ENCODE measurements at places on chromosomes 12 and 14.
A peak's percentile ranks its signal among the peaks of the same experiment; 100 is the strongest.

- no peak for DNase-seq
Observed at GRCh38 chr12:44875417-44875953, 630 bp downstream of the NELL2 start.

- DNase-seq, result no peak
Observed at GRCh38 chr12:99732131-99732530, 84.6 kb downstream of the GARIN6 start.

DNA sequence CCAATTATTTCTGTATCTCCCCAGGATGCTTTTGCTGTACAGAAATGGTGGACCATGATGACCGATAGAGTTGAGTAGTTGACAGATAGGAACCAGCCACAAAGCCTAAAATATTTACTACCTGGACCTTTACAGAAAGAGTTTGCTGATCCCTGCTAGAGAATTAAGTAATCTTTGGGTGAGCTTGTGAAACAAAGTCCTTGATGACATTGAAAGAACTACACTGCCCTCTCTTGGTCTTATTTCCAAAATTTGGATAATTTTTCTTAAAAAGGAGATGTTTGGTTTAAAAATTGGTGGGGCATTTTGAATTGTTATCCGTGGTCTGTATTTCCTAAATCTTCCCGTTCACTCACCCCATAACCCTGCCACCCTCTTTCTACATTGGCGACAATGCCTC lies 13.7 kb upstream of the TCTN1 start:
- DNase-seq, result no peak

GRCh38 chr12:27635349-27635972 lies 60.8 kb upstream of the REP15 start:
- peak; percentile 0 for DNase-seq

GRCh38 chr12:19779395-19780056 lies 340.2 kb downstream of the AEBP2 start:
- no peak for DNase-seq

- DNase-seq, result peak; percentile 25
Observed at GRCh38 chr12:22709292-22709691, 84.3 kb downstream of the ETNK1 start.

DNA sequence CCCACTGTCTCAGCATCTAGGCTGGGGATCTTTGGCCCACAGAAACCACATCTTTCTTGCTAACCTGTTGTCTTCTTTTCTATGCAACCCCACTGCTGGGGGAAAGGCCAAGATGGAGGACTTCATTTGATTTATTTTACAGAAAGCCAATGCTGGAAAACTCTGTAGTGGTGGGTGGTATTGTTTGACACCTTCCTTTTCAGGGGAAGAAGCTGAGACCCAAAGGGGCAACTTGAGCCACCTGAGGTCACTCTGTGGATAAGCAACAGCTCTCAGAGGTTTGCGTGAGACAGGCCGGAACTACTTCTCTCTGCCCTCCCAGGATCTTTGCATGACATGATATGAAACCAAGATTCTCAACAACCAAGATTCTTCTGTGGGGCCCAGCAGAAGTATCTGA lies 645.2 kb downstream of the VRK1 start:
- DNase-seq, result no peak

All from NCI-H748 treated with DMSO at 0.1 percent for 48 hours (cell line).